ENCODE measurements at places on chromosomes 16 and 17. TPM values are rescaled to one million over a fixed set of nuclear protein-coding genes. Genes with fewer than 3 reads are reported as not detected.

DNA sequence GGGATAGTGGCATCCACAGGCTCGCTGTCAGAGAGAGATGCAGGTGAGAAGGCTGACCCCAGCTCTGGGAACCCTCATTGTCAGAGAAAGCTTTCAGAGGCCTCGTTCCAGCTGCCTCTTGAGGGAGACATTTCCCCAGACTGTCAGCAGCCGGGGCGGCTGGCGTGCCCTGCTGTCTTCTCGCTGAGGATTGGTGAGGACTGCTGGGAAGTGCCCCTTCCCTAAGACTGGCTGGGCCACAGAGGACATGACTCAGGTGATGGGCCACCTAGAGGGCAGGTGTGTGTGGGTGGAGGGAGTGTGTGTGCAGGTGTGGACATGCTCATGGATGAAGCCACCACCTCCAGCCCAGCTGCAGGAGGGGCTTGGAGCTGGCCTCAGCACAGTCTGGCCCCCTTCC, 25.3 kb downstream of the SPACA3 start:
- peak; percentile 21 for DNase-seq

Gene PPL
- total RNA-seq, result 2.1 TPM

DNA sequence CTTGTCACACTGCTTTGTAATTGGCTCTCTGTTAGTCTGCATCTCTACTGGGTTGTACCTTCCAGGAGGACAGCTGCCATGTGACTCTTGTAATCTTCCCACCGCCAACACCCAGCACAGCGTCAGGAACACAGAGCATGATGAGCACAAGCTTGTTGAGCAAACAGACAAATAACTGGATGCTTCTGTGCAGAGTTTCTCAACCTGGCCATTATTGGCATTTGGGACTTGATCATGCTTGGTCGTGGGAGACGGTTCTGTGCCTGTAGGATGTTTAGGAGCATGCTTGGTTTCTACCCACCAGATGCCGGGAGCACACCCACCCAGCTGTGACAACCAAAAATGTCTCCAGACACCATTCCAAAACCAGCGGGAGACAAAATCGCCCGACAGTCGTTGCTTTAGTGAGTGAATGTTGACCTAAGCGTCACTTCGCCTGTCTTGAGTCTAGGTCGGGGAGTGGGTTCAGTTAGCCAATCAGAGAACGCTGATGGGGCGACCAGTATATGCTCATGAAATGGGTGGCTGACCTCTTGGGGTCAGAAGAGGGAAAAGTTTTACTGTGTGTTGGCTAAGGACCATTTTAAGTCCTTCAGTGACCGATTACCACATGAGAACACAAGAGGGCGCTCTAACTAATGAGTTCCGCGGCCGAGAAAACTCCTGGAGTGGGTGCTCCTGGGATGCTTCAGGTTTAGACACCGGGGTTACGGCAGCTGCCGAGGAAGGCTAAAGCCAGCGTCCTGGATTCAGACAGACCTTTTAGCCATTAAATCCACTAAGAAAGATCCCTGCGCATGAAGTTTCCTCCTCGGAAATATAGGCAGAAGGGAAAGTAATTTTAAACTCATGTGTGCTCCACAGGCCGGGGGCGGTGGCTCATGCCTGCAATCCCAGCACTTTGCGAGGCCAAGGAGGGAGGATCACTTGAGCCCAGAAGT, 57.8 kb upstream of the TEX2 start:
- peak; percentile 60 for DNase-seq

Gene NPW
- 1.3 TPM for total RNA-seq

GRCh38 chr16:1942810-1943726, at the start of gene MSRB1:
Gene MSRB1, minus strand, starts transcription at chr16:1943199. Its CDS starts 43 bp downstream, at chr16:1943156.
- DNase-seq, result peak; percentile 98

Gene DNAAF8
- 0.70 TPM for total RNA-seq

DNA sequence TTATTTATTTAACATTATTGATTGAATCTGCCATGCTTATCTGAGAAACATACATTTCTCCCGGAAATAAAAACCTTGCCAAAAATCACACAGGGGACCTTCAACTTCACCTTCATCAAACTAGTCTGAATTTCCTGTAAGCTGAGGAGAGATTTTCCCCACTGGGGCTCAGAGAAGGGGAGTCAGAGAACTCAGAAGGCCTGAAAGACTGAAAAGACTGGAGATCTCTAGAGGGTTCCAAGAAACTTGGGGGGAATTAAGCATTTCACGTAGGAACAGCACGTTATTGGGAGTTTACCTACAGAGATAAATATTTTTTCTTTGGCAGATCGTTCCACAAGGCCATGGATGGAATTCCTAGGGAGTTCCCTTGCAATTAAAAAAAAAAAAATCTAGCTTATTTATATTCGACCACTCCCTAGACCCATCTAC, 528 bp upstream of the NOL11 start:
- no peak for DNase-seq

DNA sequence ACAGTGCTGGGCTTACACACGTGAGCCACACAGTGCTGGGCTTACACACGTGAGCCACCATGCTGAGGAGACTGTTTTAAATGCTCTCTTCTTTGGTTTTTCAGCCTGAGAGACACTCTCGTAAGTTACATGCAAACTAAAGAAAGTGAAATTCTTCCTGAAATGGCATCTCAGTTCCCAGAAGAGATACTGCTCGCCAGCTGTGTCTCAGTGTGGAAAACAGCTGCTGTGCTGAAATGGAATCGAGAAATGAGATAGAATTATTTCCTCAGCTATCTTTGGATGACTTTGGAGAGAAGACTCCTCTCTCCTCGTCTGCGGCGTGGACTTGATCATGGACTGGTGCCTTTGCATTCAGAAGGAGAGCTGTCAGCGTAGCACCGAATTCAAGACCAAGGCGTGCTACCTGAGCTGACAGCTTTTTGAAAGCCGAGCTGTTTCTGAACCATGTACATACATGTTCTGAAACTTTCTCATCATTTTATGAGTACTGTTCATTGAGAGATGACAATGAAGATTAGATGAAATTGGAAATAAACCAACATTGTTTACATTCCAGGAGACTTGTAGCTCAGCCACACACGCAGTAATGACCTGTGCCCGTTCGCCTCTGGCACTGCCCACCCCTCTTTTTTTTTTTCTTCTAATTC, 21.6 kb upstream of the ENDOV start:
- DNase-seq, result no peak

- DNase-seq, result no peak
Measured at GRCh38 chr17:46127524-46127923, 65.7 kb downstream of the KANSL1 start.

Gene CES5A
- not detected for total RNA-seq

Gene REXO5
- total RNA-seq, result 2.1 TPM

Gene ANKRD40CL
- total RNA-seq, result not detected

DNA sequence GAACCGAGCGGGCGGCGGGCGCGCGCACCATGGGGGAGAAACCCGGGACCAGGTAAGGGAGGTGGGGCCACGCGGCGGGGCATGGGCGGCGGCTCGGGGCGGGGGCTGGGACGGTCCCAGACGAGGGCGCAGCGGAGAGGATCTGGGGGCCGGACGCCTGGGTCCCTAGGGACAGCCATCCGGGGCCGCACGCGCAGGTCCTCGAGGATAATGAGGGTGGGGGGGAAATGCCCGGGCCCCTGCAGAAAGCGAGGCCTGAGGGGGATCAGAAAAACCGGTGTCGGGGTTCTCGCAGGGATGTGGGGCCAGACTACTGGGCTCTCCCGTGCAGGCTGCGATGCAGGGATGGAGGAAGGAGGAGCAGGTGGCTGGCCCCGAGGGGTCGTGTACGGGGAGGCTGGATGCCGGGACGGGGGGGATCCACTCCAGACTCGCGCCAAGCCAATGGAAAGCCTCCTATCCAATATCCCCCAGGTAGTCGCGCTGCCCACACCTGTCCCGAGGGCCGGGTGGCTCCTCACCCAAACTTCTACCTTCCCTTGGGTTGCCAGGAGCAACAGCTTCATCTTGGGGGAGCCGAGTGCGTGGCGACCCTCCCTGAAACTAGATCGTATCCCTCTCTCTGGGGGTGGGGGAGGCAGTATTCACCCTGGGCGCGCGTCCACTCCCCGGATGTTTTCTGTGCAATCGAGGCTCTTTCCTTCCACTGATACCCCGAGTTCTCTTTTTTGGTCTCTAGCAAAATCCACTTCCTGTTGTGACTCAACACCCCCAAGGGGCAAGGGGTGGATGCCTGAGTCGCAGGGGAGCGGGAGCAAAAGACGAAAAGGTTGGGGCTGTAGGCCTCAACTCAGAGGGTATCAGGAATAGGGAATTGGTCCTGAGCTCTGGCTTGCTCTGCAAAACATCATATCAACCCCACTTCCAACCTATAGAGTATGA, 532 bp downstream of the ARRB2 start:
- no peak for DNase-seq

Measured in liver (tissue), 10 donors.